ENCODE measurements at places on chromosomes 3 and 15.
A peak's percentile ranks its signal among the peaks of the same experiment; 100 is the strongest.

- no peak for DNase-seq
Measured at GRCh38 chr3:123767009-123767372, 117.1 kb downstream of the MYLK start.

DNA sequence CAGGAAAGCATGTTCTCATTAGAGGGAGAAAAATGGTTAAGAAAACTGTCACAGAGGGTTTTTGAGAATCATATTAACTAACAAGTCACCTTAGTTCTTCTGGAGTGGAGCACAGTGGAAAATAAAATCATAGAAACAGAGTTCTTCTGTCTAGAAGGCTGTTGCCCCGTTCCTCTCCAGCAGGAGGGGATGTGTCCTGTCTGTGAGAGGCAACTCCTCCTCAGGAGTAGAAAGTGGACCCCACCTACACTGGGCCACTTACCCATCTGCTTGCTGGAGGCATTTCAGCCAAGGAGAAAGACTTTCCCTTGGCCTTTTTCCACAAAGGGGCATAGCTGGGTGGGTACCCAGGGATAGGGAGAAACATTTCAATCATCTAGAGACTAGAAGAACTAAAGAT is 106.6 kb downstream of the SSR3 start:
- no peak for DNase-seq

- DNase-seq, result no peak
Measured at GRCh38 chr3:5690904-5691532, 503.5 kb downstream of the EDEM1 start.

DNA sequence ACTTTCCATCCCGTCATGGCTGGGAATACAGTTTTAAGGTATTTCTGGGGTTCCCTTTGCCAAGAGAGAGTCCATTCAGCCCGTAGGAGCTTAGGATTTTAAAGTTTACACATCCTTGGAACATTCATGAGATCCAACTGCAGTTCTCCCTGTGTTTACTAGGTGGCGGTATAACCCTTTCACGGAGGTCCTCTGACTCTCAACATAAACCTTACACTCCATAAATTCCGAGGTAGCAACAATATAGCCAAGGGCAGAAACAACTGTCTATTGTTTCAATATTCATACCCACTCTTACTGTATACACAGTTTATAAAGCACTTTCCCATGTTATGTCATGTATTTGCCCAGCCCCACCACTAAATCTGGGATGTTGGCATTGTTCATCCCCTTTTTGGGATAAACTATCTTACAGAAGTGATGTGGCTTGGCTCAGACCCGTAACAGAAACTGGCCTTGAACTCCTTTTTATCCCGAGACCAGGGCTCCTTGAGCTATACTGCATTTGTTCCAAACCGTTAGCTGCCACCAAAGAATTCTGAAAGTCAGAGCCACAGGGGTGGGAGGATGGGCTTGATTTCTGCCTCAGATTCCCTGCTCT is 69.2 kb upstream of the COL6A5 start:
- DNase-seq, result peak; percentile 10

GRCh38 chr3:15896500-15896899 is 98.7 kb upstream of the ANKRD28 start:
- no peak for DNase-seq

DNA sequence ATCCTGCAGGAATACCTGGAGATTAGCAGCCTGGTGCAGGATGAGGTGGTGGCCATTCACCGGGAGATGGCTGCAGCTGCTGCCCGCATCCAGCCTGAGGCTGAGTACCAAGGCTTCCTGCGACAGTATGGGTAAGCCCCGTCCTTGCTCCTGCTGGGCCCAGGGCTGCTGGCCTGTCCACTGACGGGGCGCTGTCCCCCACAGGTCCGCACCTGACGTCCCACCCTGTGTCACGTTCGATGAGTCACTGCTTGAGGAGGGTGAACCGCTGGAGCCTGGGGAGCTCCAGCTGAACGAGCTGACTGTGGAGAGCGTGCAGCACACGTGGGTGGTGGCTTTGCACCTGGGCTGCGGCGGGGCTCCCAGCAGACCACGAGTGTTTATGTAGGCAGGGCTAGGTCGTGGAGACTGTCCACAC is 5.0 kb downstream of the FES start:
- no peak for DNase-seq

GRCh38 chr3:187031934-187032333 is 101.6 kb downstream of the ST6GAL1 start:
- DNase-seq, result no peak

DNA sequence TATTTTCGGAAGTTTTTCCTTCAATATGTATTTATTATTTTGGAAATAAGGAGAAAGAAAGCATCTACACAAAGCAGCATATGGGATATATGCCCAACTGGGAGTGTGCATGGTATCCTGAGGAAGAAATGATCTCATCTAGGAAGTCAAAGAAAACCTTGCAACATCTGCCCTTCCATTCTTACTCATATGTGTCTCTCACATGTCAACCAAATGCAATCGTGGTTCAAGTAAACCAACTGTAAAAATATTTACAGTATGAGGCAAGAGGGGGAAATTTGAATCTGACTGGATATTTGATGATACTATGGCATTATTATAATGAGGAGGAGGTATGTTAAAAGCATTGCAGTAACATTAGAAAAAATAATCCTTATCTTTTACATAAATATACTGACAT is 3.2 kb upstream of the SCG3 start:
- DNase-seq, result no peak

GRCh38 chr15:94840794-94841783 is 609.7 kb downstream of the MCTP2 start:
- peak; percentile 97 for DNase-seq

DNA sequence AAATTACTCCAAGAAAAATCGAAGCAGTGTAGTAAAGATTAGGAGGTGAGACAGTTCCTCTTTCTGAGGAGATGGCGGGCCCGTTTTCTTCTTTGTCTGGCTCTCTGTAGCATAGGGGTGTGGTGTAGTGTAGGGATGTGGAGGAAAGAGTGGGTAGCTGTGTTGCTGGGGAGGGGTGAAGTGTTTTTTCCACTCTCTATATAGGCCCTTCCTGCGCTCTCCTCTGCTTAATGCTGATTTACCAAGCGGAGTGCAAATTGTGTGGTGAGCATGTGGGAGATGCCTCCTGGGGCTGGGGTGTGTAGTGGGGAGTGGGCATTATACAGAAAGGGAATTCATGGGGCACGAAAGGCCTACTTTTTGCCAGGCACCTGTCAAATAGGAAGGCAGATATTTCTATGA is 94.9 kb downstream of the ST6GAL1 start:
- no peak for DNase-seq

DNA sequence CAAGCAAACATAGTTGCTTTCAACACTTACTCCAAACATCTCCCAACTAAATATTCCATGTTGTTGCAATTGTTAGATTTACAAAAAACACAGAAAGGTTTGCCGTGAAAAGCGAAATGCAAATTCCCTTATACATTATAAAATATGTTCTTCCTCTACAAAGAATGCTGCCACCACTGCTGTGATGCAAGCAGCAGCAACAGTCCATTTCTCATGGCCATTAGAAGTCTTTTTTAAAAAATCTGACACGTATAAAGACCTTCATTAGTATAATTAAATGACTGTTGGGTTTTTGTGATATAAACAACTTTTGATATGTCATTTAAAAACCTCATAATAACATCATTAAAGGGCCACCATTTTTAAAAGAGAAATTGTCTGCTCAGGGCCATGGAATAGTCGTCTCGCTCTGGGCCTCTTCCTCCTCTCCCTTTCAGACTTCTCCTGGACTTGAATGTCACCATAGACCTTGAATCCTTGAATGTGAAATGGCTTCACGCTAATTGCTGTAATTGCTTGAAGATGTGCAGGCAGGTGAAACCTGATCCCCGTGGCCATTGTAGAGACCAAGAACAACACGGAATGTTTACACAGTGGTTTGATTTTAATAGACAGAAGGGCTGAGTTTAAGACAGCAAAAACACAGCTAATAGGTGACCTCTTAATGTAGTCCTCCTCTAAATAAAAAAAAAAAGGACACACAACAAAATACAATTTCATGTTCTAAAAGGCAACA is 450.4 kb downstream of the FOXP1 start:
- DNase-seq, result no peak

- DNase-seq, result no peak
Measured at GRCh38 chr3:81463781-81464180, 297.7 kb downstream of the GBE1 start.

- peak; percentile 27 for DNase-seq
Measured at GRCh38 chr15:72285927-72286516, 13.7 kb upstream of the PARP6 start.

DNA sequence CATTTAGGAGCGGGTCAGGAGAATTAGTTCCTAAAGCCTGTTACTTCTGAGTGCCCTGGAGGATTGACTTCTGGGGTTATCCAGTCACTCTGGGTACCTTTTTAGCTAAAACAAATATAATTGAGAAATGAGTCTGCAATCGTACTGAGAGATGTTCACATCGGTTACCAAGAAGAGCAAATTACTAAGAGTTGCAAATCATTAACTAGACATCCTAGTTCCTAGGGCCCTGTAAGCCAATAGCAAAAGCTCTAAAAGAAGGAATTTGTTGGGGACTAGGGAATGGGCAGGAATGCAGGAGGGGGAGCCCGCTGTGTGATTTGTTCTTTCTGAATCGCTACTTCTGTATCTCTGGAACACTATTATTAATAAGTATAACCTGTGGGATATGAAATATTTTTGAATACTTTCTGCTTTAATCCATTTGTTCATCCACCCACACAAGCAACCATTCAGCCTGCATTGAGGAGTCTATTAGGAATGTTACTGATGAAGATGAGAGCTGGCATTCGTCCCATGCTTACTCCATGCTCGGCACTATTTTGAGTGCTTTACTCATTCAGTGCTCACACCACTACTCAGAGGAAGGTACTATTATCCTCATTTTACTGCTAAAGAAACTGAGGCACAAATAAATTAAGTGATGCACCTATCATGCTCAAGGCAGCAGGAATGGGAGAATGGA is 31.5 kb upstream of the KY start:
- peak; percentile 50 for DNase-seq

GRCh38 chr3:186823386-186823785 is 17.1 kb upstream of the RFC4 start:
- peak; percentile 21 for DNase-seq

- DNase-seq, result peak; percentile 42
Measured at GRCh38 chr15:74320352-74321247, 46.8 kb downstream of the CYP11A1 start.

DNA sequence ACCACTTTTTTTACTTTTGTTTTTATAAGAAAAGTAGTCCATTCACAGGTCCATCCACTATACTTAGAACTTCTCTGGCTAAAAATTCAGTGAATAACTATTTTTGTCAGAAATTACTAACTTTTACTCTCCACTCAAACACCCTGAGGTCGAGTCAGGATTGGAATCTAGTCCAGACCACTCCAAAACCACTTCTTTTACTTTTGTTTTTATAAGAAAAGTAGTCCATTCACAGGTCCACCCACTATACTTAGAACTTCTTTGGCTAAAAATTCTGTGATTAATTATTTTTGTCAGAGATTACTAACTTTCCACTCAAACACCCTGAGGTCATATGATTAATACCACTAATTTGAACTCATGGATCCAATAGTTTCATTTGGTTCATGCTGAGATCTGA is 239.4 kb downstream of the RORA start:
- no peak for DNase-seq

- no peak for DNase-seq
Measured at GRCh38 chr15:100777821-100778220, 101.8 kb upstream of the ALDH1A3 start.

DNA sequence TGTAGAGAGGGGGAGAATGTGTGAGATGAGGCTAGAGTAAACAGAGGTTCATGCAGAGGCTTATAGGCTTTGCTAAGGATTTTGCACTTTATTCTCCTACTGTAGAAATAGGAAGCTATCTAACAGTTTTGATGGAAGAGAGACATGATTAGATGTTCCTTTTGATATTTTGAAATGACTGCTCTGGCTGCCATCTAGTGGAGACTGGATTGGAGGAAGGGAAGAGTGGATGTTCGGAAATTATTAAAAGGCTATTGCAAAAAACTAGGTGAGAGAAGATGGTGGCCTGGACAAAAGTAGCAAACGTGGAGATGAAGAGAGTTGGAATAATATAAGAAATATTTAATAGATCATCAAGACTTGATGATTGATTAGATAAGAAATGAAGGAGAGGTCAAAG is 42.2 kb downstream of the SYN2 start:
- no peak for DNase-seq

- peak; percentile 44 for DNase-seq
Measured at GRCh38 chr3:150414258-150414657, 6.2 kb downstream of the TSC22D2 start.

GRCh38 chr3:197434830-197435229 is 120.9 kb downstream of the BDH1 start:
- DNase-seq, result no peak

All from MG63 (cell line).